ENCODE measurements at places on chromosomes 6 and 20. TPM values are rescaled to one million over a fixed set of nuclear protein-coding genes. Genes with fewer than 3 reads are reported as not detected.

Gene WFDC2
- not detected for total RNA-seq

Gene MRPS18A
- 47.9 TPM for total RNA-seq

Gene COX4I2
- not detected for total RNA-seq

Gene BFSP1
- total RNA-seq, result 4.5 TPM

Gene LGSN
- total RNA-seq, result 1.9 TPM

Gene SRMS
- 0.14 TPM for total RNA-seq

Gene RIPPLY2
- 0.46 TPM for total RNA-seq

Gene DDO
- total RNA-seq, result 0.09 TPM

Gene FAM83D
- 65.2 TPM for total RNA-seq

Gene SALL4
- total RNA-seq, result 0.68 TPM

Gene SLC35F1
- total RNA-seq, result 0.02 TPM

Gene KCNQ5
- total RNA-seq, result 1.4 TPM

Gene PPP1R14C
- total RNA-seq, result 3.7 TPM

Gene CALHM4
- not detected for total RNA-seq
